ENCODE measurements at places on chromosomes 2 and 18. TPM values are rescaled to one million over a fixed set of nuclear protein-coding genes. Genes with fewer than 3 reads are reported as not detected.
A peak's percentile ranks its signal among the peaks of the same experiment; 100 is the strongest.

DNA sequence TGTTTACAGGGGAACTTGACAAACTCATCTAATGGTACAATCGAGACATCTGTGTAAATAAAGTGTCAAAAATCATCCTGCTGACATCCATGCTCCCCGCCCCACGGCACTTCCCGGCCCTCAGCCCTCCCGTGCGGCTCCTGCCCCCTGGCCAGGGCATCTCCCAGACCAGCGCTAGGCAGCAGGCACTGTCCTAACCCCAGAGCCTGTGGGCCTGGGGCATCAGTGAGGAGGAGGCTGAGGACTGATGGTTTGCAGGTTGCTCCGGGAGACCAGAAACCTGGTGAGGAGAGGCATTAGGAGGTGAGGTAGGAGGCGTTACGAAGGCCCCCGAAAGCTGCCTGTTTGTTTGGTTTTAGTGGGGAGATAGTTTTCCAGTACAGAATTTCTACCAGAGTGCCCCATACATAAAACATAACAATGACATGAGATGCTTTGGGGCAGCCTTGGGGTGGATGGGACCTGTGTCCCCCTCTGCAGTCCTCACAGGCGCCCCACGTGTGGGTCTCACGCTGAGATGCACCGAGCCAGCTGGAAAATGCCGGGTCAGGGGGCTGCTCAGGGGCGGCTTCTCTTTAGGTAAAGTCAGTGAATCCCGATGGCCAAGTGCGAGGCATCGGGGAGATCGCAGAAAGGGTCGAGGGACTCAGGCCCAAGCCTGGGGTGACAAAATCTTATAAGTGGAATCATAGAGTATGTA, 114.2 kb downstream of the RTP5 start:
- no peak for DNase-seq

DNA sequence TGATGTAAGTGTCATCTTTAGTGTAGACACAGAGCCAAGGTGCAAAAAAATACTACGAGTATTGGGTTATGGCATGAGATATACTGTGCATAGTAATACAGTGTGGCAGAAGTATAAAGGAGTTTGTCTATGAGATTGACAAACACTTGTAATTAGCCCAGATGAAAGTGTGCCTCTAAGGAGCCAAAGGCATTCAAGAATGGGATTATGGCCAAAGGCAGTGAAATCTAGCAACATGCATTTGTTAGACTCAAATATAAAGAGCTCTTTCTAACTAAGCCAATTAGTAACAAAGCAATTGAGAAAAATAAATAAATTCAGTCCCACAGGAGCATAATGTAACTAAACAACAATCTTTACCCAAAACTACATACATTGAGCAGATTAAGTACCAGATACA, 1761.8 kb downstream of the SUCLG1 start:
- DNase-seq: no peak

- DNase-seq: no peak
Observed at GRCh38 chr2:234355808-234356365, 141.0 kb downstream of the ARL4C start.

DNA sequence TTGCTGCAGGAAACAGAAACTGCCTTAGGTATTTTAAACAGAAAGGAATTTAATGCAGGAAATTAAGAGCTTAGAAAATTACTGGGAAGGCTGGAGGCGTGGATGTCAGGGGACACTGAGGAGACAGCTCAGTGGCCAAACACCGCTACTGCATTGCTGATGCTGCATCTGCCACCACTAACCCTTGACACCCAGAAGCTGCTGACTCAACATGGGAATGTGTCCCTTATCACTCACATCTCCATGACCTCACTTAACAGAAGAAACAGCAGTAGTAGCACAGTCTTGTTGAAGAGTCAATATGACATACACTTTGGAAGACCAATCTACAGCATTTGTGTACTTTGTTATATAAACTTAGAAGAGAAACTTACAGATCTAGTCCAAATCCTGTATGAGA, 906.1 kb downstream of the SLC4A3 start:
- peak; percentile 18 for DNase-seq

- DNase-seq: no peak
Observed at GRCh38 chr2:186911551-186912085, 62.6 kb upstream of the ZSWIM2 start.

GRCh38 chr2:73838889-73839534, 10.3 kb downstream of the STAMBP start:
- no peak for DNase-seq

- DNase-seq: no peak
Observed at GRCh38 chr2:74625658-74626425, 22.3 kb downstream of the M1AP start.

DNA sequence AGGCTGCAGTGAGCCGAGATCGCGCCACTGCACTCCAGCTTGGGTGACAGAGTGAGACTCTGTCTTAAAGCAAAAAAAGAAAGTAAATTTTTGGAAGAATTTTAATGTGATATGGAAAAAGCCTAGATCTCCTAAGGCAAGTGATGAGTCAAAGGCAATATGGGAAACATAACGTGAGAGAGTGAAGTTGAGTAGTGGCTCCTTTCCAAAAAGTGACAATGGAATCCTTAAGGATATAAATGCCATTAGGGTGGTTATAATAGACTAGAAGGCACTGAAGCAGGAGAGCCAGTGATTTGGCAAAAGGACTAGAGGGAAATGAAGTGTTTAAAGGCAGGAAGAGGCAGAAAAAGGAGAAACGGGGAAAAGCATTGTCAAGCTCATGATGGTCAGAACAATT, 25.6 kb downstream of the ARHGAP28 start:
- no peak for DNase-seq

DNA sequence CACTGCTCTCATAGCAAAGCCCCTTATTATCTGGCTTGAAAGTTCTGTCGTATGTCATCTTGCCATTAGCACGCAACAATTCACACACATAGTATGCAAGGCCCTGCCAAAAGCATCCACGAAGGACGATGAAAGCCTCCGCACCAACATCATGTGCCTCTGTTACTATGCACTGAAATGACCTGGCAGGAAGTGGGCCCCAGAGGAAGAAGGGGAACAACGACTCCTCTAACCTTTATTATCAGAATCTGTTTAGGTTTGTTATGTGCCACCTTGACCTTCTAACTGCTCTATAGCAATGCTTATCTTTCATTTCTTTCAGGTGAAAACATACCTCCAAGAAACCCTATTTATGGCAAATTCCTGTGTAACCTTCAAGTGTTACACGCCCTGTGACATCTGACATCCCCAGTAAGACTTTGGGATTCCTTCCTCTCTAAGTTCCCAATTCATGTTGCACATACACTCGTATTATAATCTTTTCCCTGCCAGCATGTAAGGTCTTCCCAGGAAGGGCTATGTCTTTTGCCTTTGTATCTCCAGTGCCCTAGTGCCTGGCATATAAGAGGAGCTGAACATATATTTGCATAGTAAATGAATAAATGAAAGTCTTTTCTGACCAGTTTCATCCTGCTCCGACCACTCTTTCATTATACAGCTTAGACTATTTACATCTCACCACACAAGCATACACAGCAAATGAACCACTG, 7.0 kb upstream of the NDUFV2 start:
- no peak for DNase-seq

- DNase-seq: no peak
Observed at GRCh38 chr18:9191658-9192256, 55.2 kb downstream of the ANKRD12 start.

DNA sequence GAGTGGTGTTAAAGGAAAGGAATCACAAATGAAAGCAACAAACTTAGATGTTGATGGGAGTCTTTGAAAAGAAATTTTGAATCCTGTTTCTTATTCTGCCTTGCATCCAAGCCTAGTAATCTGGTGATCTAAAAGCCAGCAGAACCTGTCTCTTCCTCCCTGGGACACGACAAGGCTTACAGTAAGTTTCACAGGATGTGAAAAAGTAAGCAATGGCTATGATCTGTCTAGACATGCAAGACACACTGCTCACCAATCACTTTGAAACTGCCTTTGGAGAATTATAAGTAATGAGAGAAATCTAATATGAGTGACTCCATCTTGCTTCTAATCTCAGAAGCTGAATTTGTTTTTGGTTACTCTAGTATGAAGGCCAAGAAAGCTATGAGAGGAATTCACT, 103.7 kb downstream of the KCNH7 start:
- DNase-seq: no peak

- DNase-seq: no peak
Observed at GRCh38 chr2:106570316-106570715, 83.2 kb downstream of the CD8B2 start.

Gene GCG
- total RNA-seq: not detected

Gene CRYBA2
- total RNA-seq: not detected

Gene NT5DC4
- total RNA-seq: not detected

Gene ABCG8
- total RNA-seq: 0.04 TPM

Data from SJCRH30 (cell line).